ENCODE measurements at places on chromosomes 1 and 21.
A peak's percentile ranks its signal among the peaks of the same experiment; 100 is the strongest.

DNA sequence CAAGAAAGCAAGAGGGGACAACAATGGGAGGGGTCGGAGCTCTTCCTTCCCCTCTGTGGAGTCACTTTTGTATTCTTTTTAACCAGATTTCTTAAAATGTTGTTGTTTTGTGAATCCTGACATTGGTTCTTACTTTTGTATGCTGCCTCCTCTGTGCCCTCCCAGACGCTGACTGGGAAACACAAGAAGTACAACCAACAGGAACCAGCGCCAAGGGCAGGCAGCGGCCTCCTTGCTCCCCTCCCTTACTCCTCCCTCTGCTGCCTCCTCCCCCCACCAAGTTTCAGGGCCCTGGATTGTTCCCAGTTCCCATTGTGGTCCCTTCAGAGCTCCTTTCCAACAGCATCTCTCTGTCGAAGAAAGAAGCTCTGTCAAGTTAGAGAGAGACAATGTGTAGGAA, 111.1 kb downstream of the BRINP2 start:
- DNase-seq: no peak

- DNase-seq: no peak
Observed at GRCh38 chr1:205392650-205393049, 29.2 kb downstream of the LEMD1 start.

DNA sequence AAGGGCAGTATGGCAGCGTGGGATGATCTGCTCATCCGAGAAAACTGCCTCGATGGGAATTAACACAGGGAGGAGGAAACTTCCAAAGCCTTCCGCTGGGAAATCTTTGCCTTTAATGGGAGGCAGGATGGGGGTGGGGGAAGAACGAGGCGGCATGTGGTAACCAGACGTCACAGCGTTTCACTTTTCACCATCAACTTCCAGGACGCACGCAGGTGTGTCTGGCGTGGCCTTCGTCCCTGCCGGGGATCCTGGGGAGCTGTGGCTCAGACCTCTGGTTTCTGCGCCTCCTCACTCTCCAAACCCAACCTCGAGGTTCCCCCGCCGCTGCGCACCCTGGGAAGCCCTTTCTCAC, 282 bp downstream of the RSPH1 start:
- DNase-seq: no peak

DNA sequence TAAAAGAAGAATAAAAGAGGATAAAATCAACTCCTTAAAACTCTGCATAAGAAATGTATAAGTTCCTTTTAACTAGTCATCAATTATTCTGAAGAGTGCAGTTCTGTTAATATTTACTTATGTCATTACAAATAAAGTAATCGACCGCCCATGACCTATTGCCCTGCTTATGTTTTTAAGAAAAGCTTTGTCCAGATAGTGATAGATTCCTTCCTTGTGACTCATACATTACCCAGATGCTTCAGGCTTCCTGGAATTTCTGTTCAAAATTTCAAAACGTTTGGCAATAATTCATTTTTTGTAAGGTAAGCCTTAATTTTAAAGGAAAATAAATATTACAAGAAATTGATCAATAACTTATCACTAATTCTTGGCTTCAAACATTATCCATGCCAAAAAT, 918.2 kb upstream of the ADGRL2 start:
- DNase-seq: no peak

- no peak for DNase-seq
Observed at GRCh38 chr1:180854001-180854400, 58.7 kb upstream of the KIAA1614 start.

DNA sequence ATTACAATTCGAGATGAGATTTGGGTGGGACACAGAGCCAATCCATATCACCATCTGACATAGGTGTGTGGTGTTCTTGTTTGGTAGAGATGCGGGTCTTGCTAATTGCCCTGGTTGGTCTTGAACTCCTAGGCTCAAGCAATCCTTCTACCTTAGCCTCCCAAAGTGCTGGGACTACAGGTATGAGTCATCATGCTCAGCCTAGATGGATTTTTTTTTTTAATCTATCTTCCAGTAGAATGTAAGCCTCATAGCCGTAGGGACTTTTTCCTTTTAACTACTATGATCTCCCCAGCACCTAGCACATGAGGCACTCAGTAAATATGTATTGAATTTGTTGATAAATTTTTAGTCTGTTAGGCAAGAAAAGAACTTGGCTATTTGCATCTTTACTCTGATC, 94.6 kb upstream of the TENT5C start:
- no peak for DNase-seq

- DNase-seq: no peak
Observed at GRCh38 chr1:152884966-152885624, 7.0 kb downstream of the SMCP start.

- no peak for DNase-seq
Observed at GRCh38 chr1:8065369-8065768, 39.3 kb upstream of the ERRFI1 start.

GRCh38 chr1:219900201-219900600, 28.2 kb downstream of the SLC30A10 start:
- no peak for DNase-seq

- DNase-seq: peak; percentile 96
Observed at GRCh38 chr1:44723496-44724295, 7.3 kb downstream of the RNU5D-1 start.

- DNase-seq: no peak
Observed at GRCh38 chr1:235102993-235103411, 25.6 kb downstream of the TOMM20 start.

DNA sequence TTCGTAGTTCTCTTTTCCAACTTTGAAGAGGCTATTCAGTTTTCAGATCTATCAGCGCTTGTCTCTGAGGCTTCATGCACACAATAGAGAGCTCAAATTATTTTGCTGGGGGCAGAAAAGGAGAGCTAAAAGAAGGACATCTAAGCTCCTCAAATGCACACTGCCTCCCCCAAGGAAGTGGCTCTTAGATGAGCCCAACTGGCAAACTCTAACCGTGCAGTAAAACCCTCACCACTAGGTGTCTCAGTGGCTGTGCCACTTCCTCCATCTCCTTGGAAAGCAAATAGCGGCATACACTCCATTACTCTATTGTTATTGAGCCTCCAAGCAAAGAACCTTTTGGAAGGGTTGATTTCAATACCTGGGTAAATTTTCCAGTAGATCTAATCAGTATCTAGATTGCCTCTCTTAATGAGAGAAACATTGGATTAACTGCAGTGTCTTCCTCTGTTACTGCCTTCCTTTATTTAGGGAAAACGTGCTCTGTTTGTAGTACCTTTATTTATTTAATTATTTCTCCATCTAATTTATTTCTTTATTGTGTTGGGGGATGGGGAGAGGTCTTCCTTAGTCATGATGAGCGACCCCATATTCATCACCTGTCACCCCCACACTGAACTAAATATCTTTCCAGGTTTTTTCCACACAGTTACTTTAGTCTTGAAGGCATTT, 9.2 kb upstream of the SFPQ start:
- peak; percentile 77 for DNase-seq

GRCh38 chr1:153667439-153667838, 3.4 kb downstream of the ILF2 start:
- DNase-seq: no peak

DNA sequence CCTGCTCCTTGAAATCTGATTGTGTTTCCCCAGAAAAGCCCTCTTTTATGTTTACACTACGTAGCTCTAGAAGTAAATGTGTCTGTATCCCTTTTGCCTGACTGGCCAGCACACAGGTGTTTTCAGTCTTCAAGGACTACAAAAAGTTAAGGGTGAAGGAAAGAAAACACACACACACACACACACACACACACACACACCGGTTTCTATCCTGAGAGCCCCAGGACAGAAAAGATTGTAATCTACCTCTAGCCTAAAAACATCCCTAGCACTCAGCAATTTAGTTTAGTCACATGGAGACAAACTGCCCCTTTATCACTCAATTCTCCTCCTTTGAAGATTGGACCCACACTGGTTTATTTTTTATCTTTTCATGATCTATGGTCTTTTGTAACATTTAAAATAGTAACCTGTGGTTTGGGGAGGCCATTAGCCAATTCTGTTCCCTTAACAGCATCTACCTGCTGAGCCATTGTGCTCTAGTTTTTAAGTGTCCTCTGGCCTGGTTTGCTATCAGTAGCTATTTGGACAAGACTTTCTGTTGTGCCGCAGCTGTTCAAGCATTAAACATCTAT, 15.8 kb upstream of the TRIM45 start:
- no peak for DNase-seq

GRCh38 chr1:16145030-16145661, 10.7 kb downstream of the EPHA2 start:
- DNase-seq: no peak

DNA sequence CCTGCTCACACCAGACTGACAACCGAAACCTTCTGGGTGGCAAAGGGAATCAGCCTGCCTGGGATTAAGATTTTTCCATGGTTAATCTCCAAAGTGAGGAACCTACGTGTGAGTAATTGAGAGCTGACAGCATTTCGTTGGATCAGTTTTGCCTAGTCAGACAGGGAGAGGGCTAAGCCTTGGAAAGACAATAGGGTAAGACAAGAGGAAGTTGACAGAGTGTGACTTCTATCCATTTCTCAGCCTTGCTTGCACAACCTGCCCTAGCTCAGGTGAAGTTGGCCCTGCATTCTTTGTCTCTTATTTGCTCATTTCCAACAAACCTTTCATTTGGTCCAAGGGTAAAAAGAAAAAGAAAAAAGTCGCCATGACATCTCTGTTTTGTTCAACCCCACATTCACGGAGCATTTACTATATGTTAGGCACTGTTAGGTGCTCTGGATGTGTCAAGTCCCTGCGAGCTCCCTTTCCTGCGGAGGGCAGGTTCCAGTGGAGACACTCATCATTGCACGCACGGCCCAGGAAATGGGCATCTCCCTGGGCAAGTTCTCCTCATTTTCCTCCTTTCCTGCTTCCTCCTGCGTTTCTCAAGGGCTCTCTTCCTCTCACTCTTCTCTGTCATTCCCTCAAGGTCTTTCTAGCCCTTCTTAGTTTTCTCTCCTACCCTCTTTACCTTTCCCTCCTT, 23.3 kb downstream of the KIRREL1 start:
- DNase-seq: no peak

GRCh38 chr1:205348554-205349487, 7.9 kb downstream of the KLHDC8A start:
- no peak for DNase-seq

GRCh38 chr1:156055281-156056048, 883 bp downstream of the LAMTOR2 start:
- no peak for DNase-seq

DNA sequence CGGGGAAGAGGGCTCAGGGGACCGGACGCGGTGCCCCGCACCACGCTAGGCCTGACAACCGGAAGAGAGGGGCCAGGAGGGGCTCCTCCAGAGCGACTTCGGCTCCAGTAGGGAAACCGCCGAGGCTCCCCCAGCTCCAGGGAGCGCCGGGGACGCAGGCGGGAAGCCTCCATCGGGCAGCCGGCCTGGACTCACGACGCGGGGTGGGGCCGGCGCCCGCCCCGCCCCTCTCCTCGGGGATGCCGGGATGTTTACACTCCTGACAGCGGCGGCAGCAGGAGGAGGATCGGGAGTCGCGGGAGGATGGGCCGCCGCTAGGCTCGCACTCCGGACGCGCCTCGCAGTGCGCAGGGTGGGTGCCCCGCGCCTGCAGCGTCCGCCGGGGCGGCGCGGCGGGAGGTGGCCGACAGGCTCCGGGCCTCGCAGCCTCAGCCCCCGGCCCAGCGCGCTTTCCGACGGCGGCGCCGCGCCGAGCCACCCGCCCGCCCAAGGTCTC, at the start of gene NEK7:
Gene NEK7 (plus strand): TSS at position 254 of the 496 bp plus-strand sequence. CDS start 75,583 bp downstream, outside the sequence.
- DNase-seq: no peak

- DNase-seq: no peak
Observed at GRCh38 chr1:247362153-247362552, 30.5 kb upstream of the ZNF496 start.

DNA sequence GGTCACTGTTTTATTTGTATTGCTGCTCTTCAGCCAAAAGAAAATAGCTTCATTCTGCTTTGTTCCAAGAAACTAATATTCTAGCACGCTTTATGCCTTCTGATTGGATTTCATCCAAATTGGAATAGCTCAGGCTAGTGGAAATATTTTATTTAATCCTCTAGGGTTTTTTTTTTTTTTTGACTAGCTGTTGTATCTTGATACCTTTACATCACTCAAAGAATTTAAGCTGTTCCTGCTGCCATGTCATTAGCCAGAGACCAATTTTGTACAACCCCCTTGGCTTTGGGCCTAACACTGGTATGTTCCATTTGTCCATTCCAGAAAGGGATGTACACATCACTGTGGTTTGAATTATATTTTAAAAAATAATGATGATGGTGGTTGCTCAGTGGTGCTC, 103.0 kb downstream of the DISC1 start:
- no peak for DNase-seq

DNA sequence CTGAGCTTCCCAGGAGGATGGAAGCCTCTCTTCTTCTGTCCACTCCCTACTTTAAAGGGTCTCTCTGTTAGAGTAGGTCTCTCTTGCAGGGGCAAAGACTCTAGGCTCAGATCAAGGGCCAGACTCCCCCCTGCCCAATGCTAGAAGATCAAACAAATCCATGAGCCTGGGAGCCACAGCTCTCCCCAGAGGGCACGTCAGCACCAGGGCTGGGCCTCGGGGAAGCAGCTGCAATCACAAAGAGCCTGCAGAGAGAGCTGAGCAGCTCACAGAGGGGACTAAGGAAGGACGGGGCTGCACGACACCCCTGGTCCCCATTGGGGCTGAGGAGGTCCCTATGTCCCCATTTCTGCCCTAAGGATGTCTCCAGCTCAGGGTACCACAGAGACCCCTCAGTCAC, 3.9 kb downstream of the CNTN2 start:
- DNase-seq: no peak

DNA sequence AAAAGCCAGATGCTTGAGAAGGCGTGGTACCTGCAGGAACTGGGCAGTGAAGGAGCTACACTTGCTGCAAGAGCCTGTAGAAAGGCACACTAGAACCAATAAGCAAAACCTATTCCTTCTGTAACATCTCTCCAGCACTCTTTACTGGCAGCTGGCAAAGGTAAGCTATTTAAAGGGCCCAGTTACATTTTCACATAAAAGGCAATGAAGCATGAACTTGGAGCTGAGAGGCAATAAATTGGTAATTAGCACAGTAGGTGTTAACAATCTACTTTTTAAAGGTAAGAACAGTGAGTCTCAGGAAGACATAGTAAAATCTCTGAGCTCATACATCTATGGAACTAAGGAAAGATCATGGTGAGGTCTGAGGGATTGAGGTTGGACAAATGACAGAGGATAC, 167.1 kb upstream of the OLFM3 start:
- no peak for DNase-seq

GRCh38 chr1:32345289-32345827, 9.3 kb upstream of the MARCKSL1 start:
- DNase-seq: peak; percentile 17

DNA sequence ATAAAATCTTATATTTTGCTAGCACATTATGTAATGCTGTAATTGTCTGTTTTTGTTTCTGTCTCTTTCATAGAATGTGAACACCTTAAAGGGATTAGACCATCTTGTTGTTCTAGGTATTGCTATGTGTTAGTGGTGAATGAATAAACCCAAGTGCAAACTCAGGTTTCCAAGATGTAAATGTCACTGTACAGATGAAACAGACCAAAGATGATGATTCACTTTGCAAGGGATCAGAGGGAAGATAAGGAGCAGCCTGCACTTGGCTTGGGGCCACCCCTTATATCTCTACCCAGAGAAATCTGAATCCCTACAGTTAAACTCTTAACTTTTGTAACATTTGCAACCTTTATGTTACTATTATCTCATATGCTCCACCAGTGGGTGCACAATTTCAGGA, 25.4 kb downstream of the UROD start:
- no peak for DNase-seq

- DNase-seq: no peak
Observed at GRCh38 chr1:240577095-240577494, 34.9 kb downstream of the GREM2 start.

- DNase-seq: no peak
Observed at GRCh38 chr1:114353262-114353661, 157.7 kb downstream of the TRIM33 start.
